ENCODE measurements at places on chromosomes 2 and 18.
A peak's percentile ranks its signal among the peaks of the same experiment; 100 is the strongest.

DNA sequence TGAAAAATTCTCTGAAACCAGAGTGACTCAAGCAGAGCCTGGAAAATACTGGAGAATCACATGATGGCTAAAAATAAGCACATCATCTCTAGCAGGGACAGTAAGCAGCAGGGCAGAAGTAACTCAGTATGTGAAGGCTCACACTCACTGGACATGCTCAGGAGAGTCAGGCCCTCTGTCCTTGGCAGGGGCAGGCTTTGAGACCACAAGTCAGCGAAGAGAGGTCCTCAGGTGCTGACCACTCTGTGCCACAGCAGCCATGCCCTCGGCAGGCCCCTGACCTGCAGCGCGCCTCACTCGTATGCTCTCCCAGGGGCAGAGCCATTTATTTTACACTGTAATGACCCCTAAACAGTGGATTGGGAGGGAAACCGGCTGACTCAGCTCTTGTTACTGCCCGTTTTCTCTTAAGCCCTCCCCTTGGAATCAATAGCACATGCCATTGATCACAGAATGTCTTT is 76.8 kb downstream of the MAPRE2 start:
- peak; percentile 61 for DNase-seq

DNA sequence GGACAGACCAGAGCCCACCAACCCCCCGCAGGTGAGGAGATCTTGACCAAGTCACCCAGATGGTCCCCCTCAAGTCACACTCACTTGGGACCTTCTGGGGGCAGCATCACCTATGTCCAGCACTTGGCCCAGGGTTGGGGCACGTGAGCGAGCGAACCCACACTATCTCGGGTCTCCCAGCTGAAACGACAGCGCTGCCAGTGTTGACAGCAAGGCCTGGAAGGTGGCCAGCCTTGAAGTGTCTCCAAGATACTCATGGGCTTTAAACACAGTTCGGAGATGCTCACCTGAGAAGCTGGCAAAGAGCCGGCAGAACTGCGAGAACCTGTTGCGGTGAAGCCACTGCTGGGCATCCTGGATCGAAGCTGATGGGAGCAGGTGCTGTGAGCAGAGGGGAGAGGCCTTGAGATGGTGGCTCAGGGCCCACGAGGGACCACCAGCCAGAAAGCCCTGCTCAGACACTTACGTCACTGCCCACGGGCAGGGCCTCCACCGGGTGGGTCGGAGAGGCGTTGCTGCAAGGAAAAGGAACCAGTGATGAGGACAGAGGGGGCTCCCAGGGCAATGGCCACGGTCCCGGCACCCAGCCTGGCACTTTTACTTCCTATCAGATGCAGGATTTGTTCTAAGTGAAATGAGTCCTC is 47.5 kb downstream of the TFCP2L1 start:
- DNase-seq, result no peak

- no peak for DNase-seq
Measured at GRCh38 chr2:205073433-205074020, 528.3 kb downstream of the PARD3B start.

- DNase-seq, result peak; percentile 22
Measured at GRCh38 chr18:23071285-23071684, 64.0 kb upstream of the CABLES1 start.

GRCh38 chr2:222709191-222709891 is 37.9 kb downstream of the MOGAT1 start:
- peak; percentile 98 for DNase-seq

GRCh38 chr2:223772363-223772762 is 65.0 kb downstream of the AP1S3 start:
- DNase-seq, result no peak

GRCh38 chr2:193806088-193806774 is 1611.5 kb upstream of the TMEFF2 start:
- DNase-seq, result no peak

GRCh38 chr2:137096187-137096586 is 330.8 kb downstream of the THSD7B start:
- no peak for DNase-seq

DNA sequence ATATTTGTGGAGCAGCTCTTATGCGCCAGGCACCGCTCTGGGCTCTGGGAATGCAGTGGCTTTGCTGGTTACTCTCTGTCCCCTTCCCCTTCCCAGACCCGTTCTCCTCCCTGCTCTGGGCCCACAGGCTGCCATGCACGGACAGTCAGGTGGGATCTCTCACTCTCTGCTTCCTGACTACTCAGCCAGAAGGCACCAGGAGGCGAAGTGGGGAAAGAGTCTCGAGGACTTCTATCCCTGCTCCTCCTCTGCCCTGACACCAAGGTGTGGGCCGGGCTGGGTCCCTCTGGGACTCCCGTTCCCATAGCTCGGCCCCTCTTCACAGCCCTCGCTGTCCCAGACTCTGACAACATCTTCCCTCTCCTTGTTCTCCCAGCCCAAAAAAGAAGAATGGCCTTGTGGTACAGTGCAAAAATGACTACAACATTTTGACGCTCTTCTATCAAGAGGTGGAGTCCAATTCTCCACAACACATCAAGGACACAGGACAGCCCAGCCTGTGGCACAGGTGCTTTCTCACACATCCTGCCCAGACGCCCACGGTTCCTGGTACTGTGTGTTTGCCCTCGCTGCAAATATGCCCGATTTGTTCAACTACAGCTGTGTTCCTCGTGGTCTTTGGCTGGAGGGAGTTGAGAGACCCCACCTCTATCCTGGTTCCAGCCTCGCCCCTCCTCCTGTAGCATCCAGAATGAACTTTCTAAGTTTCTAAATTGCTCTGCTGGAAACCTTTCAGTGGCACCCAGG is 14.0 kb upstream of the DUSP2 start:
- no peak for DNase-seq

DNA sequence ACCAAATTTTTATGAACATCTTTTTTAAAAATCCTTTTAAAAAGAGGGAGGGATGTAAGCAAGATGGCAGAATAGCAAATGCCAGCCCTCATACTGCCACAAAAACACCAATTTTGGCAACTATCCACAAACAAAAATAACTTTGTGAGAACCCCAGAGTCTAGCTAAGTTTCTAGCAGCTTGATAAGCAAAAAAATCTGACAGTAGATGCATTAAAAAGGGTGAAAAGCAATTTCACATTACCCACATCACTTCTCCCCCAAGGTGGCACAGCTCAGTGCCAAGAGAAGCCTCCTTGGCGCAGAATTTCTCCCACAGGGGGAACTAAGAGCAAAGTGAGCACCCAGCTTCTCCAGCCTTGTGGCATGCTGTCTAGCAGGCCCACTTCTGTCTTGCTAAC is 74.6 kb downstream of the L3MBTL4 start:
- no peak for DNase-seq

GRCh38 chr2:241467777-241468475 is 40.5 kb downstream of the STK25 start:
- DNase-seq, result no peak

- peak; percentile 3 for DNase-seq
Measured at GRCh38 chr2:3001615-3002560, 375.7 kb downstream of the EIPR1 start.

DNA sequence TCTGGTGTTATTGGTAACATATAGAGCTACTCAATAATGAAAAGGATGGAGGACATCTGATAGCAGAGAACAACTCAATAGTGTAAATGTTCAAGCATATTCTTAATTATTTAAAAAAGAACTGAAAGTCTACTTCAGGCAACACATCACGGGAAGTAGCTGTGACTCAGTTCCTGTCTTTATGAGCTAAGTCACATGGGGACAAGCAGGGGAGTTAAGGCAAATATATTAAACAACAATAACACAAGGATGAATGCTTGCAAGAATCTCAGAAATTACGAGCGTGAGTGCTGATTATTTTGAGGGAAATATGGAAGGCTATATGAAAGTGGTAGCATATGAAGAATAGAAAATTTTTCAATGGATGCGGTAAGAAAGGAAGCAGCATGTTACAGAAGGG is 4.0 kb upstream of the HNMT start:
- no peak for DNase-seq
